ENCODE measurements at places on chromosomes 7 and 10. TPM values are rescaled to one million over a fixed set of nuclear protein-coding genes. Genes with fewer than 3 reads are reported as not detected.

Gene ANXA8
- total RNA-seq: 0.15 TPM

Gene NPC1L1
- 0.17 TPM for total RNA-seq

Gene NEUROG3
- not detected for total RNA-seq

Gene PRLHR
- total RNA-seq: not detected

Gene LRRC18
- total RNA-seq: under 0.01 TPM

Gene ACTL6B
- total RNA-seq: not detected

Gene CYP3A4
- total RNA-seq: not detected

Gene ADAM22
- total RNA-seq: 1.0 TPM
